ENCODE measurements at places on chromosomes 2 and 18.

GRCh38 chr18:31860488-31860887 is 82.4 kb downstream of the TRAPPC8 start:
- DNase-seq = no peak

GRCh38 chr2:25178976-25179375 is 10.6 kb upstream of the POMC start:
- DNase-seq = no peak

- no peak for DNase-seq
These were observed 23.1 kb downstream of the FAM178B start for GRCh38 chr2:96963316-96963715.

- DNase-seq = no peak
These were observed 418.5 kb upstream of the CNTNAP5 start for GRCh38 chr2:123606631-123607030.

GRCh38 chr18:75531851-75532459 is 104.5 kb upstream of the SMIM21 start:
- no peak for DNase-seq

DNA sequence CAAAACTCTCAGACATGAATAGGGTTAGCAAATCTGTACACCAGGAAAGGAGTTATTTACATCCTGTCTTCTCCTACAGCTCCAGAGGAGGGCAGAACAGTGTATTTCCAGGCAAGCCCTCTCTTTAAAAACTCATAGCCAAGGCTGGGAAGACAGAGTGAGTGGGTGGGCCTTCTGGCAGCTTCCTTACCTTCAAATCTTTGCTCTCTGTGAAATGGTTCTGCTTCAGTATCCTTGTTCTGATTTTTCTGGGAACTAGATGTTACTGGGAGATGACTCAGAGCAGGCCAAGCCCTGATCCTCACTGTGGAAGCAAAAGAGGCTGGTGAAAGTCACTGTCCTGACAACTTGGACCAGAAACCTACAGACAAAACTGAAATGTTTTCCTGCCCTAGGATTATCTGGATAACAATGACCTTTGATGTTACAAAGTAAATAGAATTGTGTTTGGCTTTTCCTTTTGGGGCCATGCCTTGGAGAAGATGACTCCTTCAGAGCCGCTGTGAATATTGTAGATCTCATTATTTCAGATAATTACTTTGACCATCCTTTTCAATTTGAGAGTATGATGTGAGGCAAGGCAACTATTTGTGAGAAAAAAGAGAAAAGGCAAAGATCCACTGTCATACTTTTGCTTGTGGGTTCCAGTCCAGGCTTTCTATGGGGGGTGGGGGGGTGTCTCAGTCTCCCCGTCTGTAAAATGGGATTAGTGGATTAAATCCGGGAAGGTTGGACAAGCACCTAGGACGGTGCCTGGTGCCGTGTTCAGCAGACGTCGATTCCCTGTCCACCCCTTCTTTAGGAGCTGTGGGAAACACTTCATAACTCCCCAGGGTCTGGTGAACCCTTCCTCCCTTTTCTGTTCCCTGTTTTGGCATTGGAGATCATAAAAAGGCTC is 644 bp upstream of the QPCT start:
- peak; percentile 26 for DNase-seq

- DNase-seq = no peak
These were observed 17.7 kb upstream of the HNRNPLL start for GRCh38 chr2:38620282-38620977.

- DNase-seq = no peak
These were observed 713 bp downstream of the ATOH8 start for GRCh38 chr2:85754313-85755095.

DNA sequence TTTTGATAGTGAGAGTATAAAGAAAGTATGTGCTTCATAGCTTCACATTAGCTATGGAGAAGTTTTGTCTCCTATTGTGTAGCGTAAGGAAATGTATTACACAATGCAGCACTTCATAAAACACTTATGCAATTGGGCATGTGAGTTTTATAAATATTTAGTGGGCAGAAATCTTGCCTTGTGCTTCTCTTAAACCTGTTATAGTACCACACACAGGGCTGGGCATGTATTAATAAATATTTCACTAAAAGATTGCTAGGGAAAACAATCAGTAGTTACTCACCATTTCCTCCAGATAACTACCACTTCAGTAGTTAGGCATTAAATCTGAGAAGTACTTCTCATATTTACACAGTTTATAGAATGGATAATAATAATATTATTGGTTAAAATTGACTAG is 1080.8 kb upstream of the PIK3C3 start:
- no peak for DNase-seq

DNA sequence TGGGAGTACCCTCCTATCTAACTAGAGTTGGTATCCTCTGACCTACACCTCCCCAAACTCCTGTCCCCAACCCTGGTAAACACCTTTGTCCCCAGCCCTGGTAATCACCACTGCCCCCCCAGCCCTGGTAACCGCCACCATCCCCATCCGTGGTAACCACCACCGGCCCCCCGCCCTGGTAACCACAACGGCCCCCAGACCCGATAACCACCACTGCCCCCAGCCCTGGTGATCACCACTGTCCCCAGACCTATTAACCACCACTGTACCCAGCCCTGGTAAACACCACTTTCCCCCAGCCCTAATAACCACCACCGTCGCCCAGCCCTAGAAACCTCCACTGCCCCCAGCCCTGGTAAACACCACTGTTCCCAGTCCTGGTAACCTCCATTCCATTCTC is 820.2 kb upstream of the SALL3 start:
- no peak for DNase-seq

GRCh38 chr2:232354069-232354468 is 24.5 kb upstream of the ALPP start:
- DNase-seq = no peak

GRCh38 chr2:104388296-104388695 is 465.6 kb upstream of the POU3F3 start:
- no peak for DNase-seq

DNA sequence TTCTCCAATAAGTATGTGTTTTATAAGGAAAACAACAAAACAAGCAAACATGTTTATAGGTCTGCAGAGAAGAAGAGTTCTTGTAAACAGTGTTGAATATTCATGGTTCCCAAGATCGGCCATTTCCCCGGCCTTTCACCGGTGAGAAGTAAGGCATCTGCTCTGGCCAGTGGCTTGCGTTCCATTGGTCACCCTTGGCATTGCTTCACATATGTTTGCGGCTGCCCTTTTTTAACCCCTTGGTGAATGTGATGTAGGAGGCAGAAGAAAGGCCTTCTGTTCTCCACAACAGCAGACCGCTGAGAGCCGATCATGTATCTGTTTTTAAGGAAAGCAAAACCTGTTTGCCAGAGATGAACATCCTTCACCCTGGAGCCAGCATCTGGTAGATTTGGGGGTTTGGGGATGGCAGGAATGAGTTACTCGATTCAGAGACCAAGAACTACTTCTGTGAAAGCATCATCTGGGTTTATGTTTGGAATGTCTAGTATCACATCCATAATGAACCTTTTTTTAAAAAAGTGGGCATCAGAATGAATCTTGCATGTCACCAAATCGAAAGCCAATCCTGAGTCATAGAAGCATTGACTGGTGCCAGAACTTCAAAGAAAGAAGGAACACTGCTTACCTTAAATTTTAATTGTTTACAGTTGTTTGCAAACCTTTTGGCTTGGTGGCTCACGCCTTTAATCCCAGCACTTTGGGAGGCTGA is 112.3 kb downstream of the AGAP1 start:
- DNase-seq = no peak

- no peak for DNase-seq
These were observed 3.4 kb downstream of the DUSP19 start for GRCh38 chr2:183081911-183082310.

DNA sequence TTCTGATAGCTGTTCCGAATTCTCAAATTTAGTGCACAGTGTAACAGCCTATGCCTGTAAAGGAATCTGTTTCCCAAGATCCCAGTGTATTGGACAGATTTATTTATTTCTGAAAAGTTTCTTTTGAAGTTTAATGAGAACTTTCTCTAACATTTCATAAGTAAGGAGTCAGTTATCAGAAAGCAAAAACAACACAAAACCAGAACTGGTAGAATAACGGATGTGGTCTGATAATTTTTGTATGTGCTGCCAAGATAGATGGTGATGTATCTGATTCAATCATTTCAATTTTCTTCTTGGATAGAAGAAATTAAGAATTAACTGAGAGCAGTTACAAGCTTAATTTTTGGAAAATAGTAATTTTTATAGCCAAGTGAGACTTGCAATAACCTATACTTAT is 374.3 kb downstream of the SOCS6 start:
- no peak for DNase-seq

DNA sequence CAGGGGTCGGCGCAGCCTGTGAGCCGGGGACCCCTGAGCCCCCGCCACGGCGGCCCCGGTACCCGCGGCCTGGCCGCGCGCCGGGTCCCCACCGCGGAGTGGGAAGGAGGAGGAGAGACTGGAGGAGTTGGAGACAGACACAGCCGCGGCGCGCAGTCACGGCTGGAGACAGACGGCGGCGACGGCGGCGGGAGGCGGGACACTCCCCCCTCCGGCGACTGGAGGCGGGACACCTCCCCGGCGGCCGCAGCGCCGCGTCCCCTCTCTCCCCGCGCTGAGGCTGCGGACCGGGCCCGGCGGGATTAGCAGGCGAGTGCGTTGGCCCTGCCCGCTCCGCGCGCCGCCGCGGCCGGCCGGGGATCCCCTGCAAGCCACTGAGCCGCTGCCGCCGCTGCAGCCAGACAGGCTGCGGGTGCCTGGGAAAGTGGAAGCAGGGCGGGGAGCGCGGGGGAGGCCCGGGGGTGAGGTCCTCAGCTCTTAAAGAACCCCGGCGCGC is 1.0 kb upstream of the LDLRAD4 start:
- peak; percentile 23 for DNase-seq

DNA sequence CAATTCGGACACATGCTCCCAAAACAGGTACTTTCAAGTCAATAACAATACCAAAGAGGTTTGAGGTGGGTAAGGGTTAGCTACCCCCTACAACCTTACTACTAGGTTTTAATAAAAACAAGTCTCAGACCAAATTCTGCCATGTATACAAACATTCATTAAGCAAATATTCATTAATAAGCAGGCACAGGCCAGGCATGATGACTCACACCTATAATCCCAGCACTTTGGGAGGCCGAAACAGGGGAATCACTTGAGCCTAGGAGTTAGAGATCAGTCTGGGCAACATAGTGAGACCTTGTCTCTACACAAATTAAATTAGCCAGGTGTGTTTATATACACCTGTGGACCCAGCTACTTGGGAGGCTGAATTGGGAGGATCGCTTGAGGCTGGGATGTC is 11.7 kb upstream of the ELAC1 start:
- no peak for DNase-seq

- no peak for DNase-seq
These were observed 48.5 kb downstream of the FAM168B start for GRCh38 chr2:131044757-131045150.

- DNase-seq = no peak
These were observed 954.3 kb upstream of the ACVR2A start for GRCh38 chr2:146890491-146890890.
